PC-3 (cell line): ENCODE measurements at places on chromosomes 7 and 10. TPM values are rescaled to one million over a fixed set of nuclear protein-coding genes. Genes with fewer than 3 reads are reported as not detected.

DNA sequence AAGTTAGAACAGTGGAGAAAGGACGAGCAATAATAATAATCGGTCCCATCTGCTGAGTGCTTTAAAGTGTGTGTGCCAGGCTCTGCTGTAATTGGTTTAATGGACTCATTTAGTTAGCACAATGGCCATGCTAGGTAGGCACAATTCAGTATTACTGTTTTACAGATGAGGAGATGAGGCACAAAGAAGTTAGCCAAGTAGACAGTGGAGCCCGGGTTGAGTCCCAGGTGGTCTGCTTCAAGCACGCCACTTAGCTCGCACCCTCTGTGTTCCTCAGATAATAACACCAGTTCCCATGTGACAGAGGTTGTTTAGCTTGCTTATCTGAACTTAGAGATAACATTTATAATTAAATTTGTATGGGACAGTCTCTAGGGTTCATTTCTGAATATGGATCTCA, 101.6 kb upstream of the GJD4 start:
- H3K27me3 ChIP-seq, result no peaks in the 10 kb centered on the region
- no peak overlapping the region for H3K27ac ChIP-seq
- H3K4me1 ChIP-seq, result no peaks in the 10 kb centered on the region
- DNase-seq, result no peak

- no peaks in the 10 kb centered on the region for H3K4me1 ChIP-seq
- H3K27ac ChIP-seq, result no peak overlapping the region
- H3K4me3 ChIP-seq, result no peak overlapping the region
- H3K27me3 ChIP-seq, result no peaks in the 10 kb centered on the region
Measured at GRCh38 chr10:4588824-4589223, 237.2 kb upstream of the AKR1E2 start.

The GPR15LG gene
- not detected in 2 replicates for total RNA-seq

The HOXA11 gene
- total RNA-seq, result 26.6 and 31.4 TPM in 2 replicates

DNA sequence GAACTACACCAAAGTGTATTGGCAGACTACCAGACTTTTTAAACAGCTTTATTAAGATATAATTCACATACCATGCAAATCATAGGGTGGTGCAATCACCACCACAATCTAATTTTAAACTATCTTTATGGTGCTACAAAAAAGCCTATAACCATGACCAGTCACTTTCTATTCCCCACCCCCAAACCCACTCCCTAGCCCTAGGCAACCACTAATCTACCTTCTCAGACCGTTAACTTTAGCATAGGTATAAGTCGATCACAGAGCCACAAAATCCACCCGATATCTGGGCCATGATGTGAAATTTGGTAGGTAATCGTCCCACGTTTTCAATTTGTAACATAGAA, 536 bp upstream of the POM121 start:
- peaks cover 27% of the 10 kb centered on the region for H3K36me3 ChIP-seq
- peak overlapping the region; percentile 95 for H3K4me3 ChIP-seq
- peak overlapping the region; percentile 59 for H3K27ac ChIP-seq
- no peaks in the 10 kb centered on the region for H3K27me3 ChIP-seq
- H3K4me1 ChIP-seq, result no peaks in the 10 kb centered on the region; the same call in 1 of the 2 replicates
- no peak for DNase-seq

DNA sequence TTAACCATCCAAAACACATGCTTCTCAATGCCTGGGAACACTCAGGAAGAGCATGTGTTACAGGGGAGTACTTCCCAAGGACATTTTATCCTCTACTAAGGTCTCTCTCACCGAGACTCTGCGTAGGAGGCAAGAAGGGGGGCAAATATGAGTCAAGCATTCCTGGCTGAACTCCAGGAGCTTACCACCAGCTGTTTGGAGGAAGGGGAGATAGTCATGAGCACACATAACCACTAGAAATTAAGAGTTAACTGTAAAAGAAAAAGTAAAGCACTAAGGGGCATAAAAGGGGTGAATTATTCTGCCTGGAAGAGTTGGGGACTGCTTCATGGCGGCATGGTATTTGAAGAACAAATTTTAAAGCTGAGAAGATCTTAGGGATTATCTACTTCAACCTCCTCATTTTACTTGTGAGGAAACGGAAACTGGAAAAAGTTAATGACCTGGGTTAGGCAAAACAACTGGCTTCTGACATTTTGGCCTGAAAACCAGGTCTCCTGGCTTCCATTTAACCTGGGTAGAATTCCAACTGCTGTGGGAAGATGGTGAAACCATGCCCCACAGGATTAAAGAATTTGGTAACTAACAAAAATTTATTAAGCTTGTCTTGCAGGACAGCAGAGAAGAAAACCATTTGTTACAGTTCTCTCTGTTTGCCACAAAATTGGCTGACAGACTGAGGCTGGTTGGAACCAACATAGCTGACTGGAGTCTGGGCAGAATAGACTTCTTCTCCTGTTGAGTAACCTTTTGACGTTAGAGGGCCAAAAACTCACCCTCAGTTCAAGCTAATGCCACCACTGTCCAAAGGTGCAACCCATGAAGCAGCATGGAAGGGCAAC, 85.5 kb downstream of the SLC25A13 start:
- H3K36me3 ChIP-seq, result peaks cover 3% of the 10 kb centered on the region; the same call in 1 of the 2 replicates
- H3K27ac ChIP-seq, result no peak overlapping the region
- no peaks in the 10 kb centered on the region for H3K4me1 ChIP-seq
- DNase-seq, result peak; percentile 31
- no peaks in the 10 kb centered on the region for H3K27me3 ChIP-seq

DNA sequence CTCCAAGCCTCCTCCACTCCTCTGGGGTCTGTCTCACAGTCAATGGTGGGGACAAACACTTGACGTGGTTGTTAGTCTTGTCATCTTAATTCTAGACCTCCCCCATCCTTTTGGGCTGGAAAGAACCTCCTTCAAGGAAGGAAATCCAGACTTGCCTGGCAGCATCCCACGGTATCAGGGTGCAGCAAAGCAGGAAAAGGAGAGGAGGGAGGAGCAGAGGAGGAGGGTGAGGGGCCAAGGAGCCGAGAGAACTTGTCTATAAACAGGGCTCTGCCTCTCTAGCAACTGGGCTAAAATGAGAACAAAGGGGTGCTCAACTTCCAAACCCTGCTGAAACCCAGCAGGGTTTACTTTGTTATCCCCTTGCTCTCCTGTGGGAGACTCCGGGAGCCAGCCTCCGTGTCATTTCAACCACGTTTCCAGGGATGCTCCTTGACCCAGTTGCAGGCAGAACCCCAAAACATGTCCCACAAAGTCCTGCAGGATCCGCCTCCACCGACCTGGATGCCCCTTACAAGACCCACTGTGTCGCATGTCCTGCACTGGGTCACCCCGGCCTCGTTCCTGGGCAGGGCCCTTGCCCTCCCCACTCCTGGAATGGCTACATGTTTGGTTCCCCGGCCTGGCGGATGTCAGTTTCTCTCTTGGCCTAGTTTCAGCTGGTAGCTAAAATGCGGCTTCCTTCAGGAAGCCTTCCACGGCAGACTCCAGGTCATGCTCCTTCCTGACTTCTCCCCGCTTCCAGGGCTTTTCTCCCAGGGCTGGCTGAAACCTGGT, 69.7 kb upstream of the MGMT start:
- no peak overlapping the region for H3K27ac ChIP-seq
- H3K36me3 ChIP-seq, result no peaks in the 10 kb centered on the region
- H3K4me3 ChIP-seq, result no peak overlapping the region

The OR2A5 gene
- not detected in 2 replicates for total RNA-seq
